ENCODE measurements at places on chromosomes 13 and 19.

DNA sequence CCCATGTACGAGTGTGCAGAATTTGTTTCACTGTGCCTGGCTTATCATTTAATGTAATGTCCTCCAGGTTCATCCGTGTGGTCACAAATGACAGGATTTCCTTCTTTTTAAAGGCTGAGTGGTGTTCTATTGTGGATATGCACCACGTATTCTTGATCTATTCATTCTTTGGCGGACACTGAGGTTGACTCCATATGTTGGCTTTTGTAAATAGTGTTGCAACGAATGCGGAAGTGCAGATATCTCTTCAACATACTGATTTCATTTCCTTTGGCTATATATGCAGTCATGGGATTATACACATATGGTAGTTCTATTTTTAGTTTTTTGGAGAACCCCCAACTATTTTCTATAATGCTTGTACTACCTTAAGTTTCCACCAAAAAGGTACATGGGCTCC, 13.0 kb downstream of the OR7A5 start:
- DNase-seq = no peak

- DNase-seq = no peak
Observed at GRCh38 chr19:33639035-33639681, 17.4 kb downstream of the CHST8 start.

GRCh38 chr13:85379433-85379832, 419.8 kb downstream of the SLITRK6 start:
- no peak for DNase-seq

GRCh38 chr19:32200312-32201038, 144.9 kb upstream of the ZNF507 start:
- no peak for DNase-seq

DNA sequence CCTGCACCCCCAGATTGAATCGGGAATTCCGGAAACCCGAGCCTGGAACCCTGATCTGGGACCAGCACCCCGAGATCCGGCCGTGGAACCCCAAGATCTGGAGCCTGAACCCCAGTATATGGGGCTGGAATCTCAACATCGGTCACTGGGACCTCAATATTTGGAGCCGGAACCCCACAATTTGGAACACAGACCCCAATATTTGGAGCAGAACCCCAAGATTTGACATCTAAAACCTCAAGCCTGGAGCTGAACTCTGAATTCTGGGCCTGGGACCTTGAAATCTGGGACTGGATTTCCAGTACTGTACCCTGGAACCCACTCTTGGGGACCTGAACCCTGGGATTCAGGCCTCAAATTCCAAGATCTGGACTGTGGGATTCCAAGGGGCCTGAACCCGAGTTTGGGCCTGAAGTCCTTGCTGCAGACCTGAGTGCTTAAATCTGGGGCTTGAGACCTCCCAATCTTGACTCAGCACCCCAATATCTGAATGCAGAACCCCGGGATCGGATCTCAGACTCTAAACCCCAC, 629 bp downstream of the LRFN3 start:
- no peak for DNase-seq

GRCh38 chr19:6677883-6678689, 8.1 kb upstream of the TNFSF14 start:
- DNase-seq = no peak

DNA sequence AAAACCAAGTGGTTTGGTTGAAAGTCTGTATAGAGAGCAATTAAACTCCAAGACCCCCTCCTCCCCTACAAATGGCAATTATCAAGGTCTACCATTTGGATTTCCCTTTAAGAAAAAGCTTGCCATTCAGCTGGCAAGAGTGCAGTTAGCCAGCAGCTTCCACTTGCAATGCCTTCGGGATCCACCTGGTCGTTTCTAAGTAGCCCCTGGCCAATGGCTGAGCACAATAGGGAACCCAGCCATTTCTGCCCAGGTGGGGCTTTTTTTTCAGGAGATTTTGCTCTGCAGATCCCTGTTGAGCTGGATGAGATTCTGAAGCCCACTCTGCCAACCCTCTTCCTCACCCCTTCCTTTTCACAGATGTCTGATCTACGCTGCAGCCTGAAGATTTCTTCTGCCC, 26.3 kb downstream of the TGDS start:
- DNase-seq = no peak

GRCh38 chr13:27044837-27045570, 126.6 kb downstream of the USP12 start:
- no peak for DNase-seq

GRCh38 chr19:39813264-39813993, 20.5 kb downstream of the DYRK1B start:
- no peak for DNase-seq

- DNase-seq = no peak
Observed at GRCh38 chr13:104385404-104385803, 1319.2 kb upstream of the SLC10A2 start.

DNA sequence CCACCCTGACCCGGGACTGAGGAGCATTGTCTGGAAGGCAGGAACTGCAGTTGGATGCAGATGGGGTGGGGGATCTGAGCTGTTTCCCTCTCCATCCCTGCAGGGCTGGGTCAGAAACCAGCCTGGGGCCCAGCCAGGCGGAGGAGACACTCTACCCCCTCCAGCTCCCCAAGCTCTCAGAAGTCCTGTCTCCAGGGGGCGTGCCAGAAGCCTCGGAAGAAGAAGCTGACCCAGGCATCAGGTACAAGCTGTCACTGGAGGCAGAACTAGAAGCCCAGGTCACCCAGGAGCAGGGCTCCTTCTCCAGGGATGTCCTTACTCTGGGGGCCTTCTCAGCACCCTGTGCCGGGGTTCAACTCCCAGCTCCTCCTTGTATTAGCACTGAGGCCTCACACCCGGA, 15.5 kb downstream of the SIX5 start:
- no peak for DNase-seq

DNA sequence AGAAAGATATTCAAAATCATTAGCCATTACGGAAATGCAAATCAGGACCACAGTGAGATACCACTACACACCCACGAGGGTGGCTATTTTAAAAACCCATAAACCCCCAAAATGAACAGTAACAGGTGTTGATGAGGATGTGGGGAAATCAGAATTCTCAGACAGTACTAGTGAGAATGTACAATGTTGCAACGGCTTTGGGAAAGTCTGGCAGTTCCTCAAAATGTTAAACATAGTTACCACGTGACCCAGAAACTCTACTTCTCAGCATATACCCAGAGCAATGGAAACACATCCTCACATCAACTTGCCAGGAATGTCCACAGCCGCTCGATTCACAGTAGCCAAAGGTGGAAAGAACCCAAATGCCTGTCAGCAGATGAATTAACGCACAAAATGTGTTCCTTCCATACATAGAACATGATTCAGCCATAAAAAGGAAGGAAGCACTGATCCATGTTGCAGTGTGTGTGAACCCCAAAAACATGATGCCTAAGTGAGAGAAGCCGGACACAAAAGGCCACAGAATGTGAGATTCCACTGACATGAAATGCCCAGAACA, 7.0 kb downstream of the PLVAP start:
- DNase-seq = no peak

GRCh38 chr13:96994017-96994857, at the start of gene OXGR1:
Gene OXGR1 (minus strand): TSS chr13:96994476. CDS start chr13:96987759, 6,717 bp downstream.
- no peak for DNase-seq

- DNase-seq = no peak
Observed at GRCh38 chr19:30407068-30407709, 35.0 kb downstream of the ZNF536 start.

- DNase-seq = no peak
Observed at GRCh38 chr13:79810669-79811068, 329.7 kb downstream of the NDFIP2 start.

DNA sequence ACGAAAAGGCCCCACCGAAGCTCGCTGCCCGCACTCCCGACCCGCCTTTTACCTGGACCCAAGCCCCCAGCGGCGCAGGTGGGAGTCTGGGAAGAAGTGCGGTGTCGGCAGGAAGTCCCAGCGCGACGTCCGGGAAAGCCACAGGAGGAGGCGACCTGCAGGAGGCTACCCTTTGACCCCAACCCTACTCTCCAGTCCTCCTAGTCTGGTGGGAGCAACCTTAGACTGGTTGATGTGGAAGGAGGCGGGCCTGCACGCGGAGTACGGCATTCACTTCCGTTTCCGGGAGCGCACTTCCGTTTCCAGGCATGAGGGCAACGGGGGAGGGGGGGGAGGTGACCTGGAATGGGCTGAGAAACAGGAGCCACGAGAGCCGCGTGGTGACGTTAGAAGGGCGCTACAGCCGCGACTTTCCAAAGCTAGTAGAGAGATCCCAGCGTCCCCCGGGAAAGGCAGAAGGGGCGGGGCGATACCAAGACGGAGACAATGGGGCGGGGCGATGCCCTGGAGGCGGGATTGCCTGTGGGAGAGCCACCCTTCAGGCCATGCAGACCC, 28.5 kb downstream of the ZNF266 start:
- DNase-seq = peak; percentile 2

GRCh38 chr13:99123101-99124045, 77.3 kb upstream of the UBAC2 start:
- DNase-seq = no peak

GRCh38 chr19:33580645-33581037, 41.1 kb upstream of the CHST8 start:
- no peak for DNase-seq

GRCh38 chr19:4636761-4637160, 2.6 kb upstream of the TNFAIP8L1 start:
- no peak for DNase-seq

DNA sequence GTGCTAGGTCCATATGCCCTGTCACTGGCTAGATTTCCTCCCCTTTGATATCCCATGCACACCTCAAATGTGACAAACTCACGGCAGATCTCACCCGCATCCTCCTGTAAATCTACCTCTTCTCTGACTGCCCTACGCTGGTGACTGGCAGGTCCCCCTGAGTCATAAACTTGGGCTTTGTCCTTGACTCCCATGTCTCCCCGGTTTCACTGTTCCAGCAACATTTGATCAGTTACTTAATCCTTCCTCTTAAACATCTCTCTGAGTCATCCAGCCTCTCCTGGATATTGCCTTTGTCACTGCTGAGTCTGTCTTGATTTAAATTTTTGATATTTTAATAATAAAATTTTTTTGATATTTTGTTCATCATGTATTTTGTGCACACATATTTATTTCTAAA, 26.5 kb downstream of the FAM216B start:
- DNase-seq = no peak

- peak; percentile 61 for DNase-seq
Observed at GRCh38 chr19:39402346-39403300, 4.0 kb upstream of the ZFP36 start.

GRCh38 chr13:110008816-110009215, 222.4 kb upstream of the IRS2 start:
- no peak for DNase-seq

GRCh38 chr19:54429176-54429495, 13.9 kb downstream of the TTYH1 start:
- DNase-seq = no peak

GRCh38 chr19:8081569-8082550, 29.3 kb downstream of the CCL25 start:
- DNase-seq = no peak

DNA sequence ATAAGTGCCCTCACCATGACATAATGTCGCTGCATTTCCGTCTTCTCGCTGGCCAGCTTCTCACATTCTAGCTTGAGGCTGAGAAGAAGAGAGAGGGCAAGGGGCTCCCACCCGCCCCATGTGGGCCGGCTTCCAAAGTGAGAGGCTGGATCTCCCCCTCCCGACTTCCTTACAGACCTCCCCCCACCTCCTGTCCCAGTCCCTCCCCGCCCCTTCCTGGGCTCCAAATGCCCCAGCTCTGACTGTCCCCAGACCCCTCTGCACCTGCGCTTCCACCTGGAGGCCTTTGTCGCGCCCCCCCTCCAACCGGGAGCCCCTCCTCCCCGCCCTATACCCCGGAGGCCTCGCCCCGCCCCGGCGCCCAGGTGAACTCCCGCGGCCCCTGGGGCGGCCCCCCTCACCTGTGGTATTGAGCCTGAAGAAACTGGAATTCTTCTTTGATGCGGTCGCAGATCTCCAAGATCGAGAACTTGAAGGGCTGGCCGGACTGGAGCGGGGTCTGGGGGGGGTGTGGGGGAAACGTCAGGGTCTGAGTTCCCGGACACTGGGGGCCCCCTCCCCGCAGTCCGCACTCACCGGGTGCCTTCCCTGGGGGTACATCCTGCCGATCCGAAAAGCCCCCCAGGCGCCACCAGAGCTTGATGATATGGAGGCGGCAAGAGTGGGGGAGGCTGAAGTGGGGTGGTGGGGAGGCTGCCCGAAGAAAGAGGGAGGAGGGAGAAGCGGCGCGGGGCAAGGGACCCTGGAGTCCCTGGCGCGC, 595 bp downstream of the TLE2 start:
- no peak for DNase-seq

GRCh38 chr13:74465271-74465670, 331.1 kb upstream of the KLF12 start:
- no peak for DNase-seq

DNA sequence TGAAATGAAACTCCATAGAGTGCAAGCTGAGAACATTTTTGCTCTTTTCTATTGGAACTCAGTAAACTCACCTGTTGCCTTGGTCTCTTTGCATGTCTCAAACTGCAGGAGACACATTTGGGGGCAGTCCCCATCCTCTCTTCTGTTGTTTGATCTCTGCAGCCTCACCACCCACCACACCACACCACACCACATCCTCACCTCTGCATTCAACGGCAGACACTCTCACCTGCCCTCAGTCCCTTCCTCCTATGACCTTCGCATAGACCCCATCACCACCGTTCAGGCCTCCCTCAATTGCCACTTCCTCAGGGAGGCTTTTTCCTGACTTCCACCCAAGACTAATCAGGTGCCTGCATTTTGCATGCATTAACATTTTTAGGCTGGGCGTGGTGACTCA, 14.4 kb upstream of the TPM4 start:
- DNase-seq = no peak

GRCh38 chr13:30884543-30884942, 21.5 kb upstream of the MEDAG start:
- no peak for DNase-seq

- DNase-seq = no peak
Observed at GRCh38 chr13:113544896-113545295, 39.7 kb upstream of the TFDP1 start.

DNA sequence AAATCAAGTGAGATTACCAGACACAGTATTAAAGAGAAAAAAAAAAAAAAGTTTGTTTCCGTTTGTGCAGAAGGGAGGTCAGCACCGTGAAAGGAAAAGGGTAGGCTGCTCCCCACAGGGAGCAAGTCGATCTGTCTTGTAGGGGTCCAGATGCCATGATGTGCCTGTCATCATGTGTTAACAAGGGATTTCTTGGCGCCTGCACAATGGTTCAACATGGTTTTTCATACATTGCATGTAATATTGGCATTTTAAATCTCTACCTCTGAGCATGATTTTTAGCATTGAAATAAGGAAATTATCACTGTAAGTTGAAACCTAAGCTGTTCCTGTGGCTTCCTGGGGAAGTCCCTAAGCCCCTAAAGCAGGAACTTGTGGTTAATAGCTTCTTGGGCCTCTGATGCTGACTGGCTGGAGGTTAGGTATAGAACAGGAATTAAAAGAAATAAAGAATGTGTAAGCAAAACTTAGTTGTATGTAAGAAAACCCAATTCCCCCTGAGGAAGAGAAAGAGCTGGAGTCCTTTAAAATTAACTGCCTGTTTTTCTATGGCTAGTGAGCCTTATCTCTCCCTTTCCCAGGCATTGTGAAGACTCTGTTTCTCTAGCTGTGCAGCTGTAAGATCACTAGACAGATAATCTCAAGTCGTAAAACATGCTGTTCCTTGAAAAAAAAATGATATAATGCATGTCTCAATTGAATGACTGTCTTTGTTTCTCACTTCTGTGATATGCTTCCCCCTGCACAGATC, 7.4 kb upstream of the FCGBP start:
- DNase-seq = peak; percentile 30
